ENCODE measurements at places on chromosomes 5 and 9.

DNA sequence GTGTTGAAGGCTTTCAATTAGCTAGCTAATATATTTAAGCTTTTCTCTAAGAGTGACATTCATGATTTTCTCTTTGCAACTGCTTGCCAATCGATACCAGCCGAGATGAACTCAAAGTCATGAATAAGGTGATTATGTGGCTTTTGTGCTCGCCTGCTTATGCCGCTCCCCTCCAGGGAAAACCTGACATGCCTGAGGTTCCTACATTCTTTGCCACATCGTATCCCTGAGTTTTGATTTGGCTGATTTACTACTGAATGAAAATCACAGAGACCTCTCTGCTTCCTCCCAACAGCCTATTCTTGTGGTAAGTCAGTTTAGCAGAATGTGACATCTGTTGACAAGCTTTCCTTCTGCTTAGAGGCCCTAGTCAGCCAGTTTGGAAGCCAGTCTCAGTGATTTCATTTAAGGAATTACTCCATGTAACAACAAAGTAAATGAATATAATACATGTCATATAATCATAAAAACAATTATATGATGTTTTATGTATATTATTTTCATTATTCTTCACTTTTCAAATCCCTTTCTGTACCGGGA, 513.4 kb downstream of the CSNK1G3 start:
- no peak for DNase-seq

- DNase-seq, result no peak
These were observed 24.7 kb upstream of the MAPK9 start for GRCh38 chr5:180316586-180316985.

- no peak for DNase-seq
These were observed 19.8 kb upstream of the TNIP1 start for GRCh38 chr5:151100681-151101080.

GRCh38 chr9:112013266-112013665, 116.7 kb downstream of the UGCG start:
- DNase-seq, result no peak

DNA sequence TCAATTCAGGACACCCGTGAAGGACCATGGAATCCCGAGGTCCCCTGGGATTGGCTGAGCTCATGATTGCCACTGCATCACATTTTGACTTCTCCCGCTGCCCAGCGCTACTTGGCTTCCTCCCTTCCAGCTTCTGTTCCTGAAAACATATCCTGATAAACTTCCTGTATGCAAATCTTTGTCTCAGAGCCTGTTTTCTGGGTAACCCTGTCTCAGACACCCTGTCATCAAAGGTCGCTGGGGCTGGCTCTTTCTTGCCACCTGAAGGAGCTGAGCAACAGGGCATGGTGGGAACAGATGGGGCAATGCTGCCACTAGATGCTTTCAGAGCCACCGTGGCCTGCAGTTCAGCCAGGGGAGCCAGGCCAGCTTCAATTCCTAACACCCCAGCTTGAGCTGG, 154.3 kb upstream of the TBC1D2 start:
- DNase-seq, result no peak

DNA sequence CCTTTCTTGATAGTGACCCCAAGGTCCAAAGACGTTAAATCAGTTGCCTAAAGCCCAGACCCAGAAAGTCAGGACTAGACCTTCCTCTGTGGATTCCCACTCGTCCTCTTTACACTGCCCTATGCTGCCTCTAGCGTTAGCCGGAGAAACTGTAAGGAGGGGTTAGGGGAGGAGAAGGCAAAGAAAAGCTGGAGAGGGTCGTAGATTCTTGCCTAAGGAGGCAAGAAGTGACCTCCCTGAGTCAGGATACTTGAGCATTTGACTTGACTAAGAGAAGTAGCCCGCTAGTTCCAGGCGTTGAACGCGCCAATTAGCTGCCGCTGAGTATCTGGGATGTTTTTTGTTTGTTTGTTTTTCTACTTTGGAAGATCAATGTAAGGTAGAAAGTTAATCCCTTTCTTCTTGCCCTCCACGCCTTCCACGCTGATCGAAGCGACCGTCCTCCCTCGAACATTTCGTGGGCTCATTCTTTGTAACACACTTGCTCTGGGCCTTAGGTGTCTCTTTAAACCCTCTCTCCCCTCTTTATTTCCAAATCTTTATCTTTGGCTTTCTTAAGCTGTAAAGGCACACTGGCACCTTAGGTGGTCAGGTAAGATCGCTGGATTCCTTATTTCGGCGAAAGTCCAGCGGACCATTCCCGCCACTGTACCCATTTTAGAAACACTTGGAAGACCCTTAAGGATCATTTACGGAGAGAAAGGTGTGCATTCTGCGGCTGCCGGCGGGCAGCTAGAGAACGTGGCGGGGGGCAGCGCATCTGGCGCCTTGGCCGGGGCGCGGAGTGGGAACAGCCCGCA, 5.1 kb upstream of the RGMB start:
- no peak for DNase-seq

GRCh38 chr5:593511-593910, 18.6 kb upstream of the CEP72 start:
- no peak for DNase-seq

- no peak for DNase-seq
These were observed 16.1 kb downstream of the PCBD2 start for GRCh38 chr5:134920848-134921575.

DNA sequence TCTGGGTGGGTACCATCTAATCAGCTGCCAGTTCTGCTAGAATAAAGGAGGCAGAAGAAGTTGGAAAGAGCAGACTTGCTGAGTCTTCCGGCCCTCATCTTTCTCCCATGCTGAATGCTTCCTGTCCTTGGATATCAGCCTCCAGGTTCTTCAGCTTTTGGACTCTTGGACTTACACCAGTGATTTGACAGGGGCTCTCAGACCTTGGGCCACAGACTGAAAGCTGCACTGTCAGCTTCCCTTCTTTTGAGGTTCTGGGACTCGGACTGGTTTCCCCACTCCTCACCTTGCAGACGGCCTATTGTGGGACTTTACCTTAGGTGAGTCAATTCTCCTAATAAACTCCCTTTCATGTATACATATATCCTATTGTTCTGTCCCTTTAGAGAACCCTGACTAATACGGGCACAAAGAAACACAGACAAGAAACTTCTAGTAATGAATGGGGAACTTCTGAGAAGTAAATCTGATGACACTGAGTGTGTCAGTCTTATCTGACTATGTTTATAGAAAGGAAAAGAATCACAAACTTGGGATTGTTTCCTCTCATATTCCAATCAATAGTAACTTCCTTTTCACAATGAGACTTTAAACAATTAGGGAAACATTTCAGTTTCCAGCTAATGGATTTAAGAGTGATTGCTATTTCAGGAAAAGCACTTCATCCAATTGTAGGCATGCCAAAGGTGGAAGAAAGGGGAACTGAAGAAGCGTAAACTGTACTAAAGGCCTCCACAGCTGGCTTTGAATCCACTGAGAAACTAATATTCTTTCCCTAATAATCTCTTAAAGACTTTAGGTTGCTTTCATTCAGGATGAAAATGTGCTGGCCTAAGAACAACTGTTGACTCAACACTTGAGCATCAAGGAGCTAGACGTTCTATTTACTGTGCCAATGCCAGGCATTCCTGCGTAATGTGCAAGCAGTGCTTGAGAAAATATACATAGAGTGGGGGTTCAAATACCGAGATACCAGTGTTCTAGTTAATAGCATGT, 127.9 kb upstream of the PTGER4 start:
- DNase-seq, result peak; percentile 96

- no peak for DNase-seq
These were observed 43.4 kb upstream of the TMC1 start for GRCh38 chr9:72477930-72478518.

DNA sequence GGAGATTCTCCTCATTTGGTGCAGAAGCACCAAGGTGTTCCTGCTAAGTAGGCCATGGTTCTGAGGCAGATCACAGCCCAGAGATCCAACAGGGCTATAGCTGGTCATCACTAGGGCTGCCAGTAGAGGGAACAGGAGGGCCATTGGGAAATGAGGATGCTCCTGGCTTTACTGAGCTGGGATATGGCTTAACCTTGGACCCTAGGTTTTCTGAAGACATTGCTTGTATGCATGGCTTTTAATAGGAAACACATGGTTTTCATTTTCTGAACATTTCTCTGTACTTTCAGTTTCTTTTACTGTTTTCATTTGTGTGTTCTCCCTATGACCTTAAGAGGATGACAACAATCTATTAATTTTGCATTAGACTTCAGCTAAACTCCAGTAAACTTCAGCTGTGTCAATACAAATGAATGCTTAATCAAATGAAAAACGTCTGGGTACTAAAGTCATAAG, at the start of gene IFNW1:
Gene IFNW1, minus strand, starts transcription at position 406 of the 456 bp plus-strand sequence. Its CDS starts 262 bp downstream, at position 144.
- DNase-seq, result no peak

DNA sequence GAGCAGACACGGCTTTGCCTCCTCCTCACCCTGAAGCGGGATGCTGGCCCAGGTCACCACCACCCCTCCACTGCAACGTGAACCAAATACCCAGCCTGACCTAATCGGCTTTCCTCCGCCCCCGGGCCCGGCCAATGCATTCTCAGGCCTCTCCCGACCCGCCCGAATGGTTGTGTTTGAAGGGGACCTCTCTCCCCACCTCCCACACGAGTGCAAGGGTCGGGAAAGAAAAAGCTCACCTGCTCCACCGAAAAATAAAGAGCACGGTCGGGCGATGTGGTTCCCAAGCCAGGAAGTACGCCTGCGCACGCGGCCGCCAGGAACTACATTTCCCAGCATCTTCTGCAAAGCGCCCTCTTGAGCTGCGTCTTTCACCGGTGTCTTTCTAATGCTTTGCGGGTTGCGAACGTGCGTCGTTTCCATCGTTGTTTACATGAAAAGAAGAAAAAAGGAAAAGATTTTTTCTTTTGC, at the start of gene ZNF883:
Gene ZNF883, minus strand, starts transcription at position 282 of the 471 bp plus-strand sequence.
- DNase-seq, result no peak

DNA sequence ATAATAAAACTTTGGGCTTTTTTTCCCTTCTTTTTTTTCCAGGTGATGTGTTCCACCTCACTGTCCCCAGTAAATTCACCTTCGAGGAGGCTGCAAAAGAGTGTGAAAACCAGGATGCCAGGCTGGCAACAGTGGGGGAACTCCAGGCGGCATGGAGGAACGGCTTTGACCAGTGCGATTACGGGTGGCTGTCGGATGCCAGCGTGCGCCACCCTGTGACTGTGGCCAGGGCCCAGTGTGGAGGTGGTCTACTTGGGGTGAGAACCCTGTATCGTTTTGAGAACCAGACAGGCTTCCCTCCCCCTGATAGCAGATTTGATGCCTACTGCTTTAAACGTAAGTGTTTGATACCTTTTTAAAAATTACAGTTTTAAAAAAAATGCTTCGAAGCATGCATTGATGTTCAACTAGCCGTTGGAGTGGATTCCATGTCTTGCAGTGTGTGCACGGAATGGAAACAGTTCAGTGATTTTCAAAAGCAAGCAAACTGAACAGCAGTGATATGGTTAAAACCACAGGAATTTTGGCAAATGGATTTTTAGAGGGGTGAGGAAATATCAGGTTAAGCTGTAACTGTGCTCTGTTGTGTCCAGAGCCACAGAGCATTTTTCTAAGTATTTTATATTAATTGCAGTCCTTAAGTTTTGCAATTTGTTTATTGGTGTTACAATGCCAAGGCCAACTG, 40.7 kb downstream of the VCAN start:
- DNase-seq, result no peak

GRCh38 chr9:87323928-87324327, 173.7 kb upstream of the DAPK1 start:
- no peak for DNase-seq

DNA sequence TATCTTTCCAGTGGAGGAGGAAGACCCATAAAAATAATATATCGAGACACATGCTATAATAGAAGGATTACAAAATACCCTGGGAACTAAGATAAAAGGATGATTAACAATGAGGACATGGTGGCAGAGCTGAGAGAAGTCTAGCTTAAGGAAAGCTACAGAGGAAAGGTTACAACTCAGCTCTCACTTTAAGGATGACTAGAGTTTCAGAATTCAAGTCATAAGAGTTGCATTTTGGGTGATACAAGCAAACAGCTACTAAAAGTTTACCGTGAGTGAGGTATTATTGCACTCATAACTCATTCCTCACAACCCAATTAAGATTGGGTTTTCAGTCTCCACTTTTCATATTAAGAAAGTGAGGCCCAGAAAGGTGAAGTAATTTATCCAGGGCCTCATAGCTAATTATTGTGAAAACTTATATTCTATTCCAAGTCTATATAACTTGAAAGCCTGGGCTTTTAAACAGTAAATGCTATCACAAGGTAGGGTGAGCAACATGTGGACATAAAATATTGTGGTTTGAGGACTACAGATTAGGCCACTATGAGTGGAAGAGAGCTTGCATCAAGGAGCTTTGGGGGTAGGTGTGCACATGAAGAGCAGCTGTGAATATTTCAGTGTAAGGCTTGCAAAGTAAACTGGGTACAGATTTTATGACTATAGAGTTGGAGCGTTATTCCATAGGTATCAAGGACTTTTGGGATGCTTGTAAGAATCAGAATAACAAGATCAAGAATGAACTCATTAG, 28.0 kb downstream of the JAKMIP2 start:
- DNase-seq, result no peak

DNA sequence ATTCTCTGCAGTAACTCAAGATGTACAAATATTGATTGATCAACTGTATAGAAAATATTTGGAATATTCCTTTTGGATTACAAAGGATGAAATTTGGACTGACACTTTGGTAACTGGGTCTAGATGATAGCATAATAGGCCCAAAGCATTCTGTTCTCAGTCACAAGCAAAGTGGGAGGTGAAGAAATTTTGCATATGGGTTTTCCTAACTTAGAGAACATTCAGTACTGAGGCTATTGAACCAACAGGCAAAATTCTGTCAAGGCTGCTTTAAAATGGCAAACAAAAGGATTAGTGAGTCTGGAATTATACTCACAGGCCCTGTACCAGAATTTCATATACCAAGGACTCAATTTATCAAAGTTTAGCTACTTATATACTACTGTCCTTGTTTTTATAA, 1020.6 kb downstream of the TLE4 start:
- no peak for DNase-seq

DNA sequence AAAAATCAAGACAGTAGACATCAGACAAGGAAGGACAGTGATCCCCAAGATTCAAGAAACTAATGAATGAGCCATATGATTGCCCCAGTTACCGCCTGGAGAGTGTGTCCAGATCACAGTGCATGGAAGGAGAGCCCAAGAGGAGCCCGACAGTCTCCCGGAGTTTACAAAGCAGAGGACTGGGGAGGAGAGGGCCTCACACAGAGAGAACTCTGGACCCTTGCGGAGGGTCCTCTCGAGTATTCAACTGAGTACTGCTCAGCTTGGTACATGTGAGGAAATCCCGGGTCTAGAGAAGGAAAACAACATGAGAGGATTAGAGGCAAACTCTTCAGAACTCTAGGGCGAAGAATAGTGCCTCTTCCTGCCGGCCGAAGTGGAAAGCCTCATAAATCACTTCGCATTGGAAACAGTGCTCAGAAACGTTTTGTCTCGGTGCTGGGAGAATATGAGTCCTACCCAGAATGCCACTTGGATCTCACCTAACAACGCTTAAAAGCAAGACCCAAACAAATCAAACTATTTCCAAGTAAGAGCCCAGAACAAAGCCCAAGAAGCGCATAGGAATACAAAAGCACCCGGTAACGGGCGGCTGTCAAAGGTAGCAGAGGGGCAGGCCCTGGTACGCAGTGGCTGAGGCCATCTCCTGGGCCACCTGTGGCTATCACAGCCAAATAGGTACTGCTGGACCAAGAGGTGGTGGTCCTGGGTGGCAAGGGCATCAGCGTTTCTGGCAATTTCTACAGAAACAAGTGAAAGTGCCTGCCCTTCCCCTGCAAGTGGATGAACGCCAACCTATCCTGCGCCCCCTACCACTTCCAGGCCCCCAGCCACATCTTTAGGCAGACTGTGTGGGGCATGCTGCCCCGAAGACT, 36.0 kb downstream of the FAM78A start:
- no peak for DNase-seq

- DNase-seq, result no peak
These were observed 164.5 kb upstream of the EGFLAM start for GRCh38 chr5:38093855-38094254.

All from AG04450 (cell line).